NCI-H1436 treated with DMSO at 0.1 percent for 48 hours (cell line): ENCODE measurements at places on chromosomes 7 and 10.

DNA sequence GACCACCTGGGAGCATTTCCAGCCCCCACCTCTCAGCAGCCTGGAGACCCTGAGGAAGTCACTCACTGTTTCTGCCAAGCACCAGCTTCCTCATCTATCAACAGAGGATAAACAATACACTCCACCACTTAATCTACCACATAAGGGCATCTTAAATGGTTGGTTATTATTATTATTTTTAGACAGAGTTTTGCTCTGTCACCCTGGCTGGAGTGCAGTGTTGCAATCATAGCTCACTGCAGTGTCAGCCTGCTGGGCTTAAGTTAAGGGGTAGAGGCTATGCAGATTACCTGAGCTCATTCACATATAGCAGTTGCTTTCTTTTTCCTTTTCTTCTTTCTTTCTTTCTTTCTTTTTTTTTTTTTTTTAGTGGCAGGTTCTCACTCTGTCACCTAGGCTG is 59.5 kb upstream of the ELN start:
- no peak for DNase-seq

GRCh38 chr7:141483044-141483443 is 68.2 kb upstream of the AGK start:
- DNase-seq: no peak

DNA sequence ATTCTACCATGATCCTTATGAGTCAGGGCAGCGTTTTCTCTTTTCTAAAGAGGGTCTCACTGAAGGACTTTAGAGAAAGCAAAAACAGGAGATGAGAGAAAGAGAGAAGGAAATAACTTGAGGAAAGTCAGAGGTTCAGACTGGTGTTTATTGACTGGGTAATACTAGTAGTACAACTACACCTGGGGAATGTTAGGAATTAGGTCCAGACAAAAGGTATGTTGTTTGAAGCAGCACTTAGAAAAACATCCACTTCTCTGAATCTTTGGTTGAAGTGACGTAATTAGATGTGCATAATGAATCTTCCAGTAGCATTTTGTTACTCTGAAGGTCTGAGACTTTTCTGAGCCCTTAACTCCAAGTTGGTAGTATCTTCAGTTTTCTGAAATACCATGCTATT is 380.3 kb upstream of the LRGUK start:
- no peak for DNase-seq

- DNase-seq: no peak
Measured at GRCh38 chr10:71244431-71245419, 32.4 kb downstream of the UNC5B start.

DNA sequence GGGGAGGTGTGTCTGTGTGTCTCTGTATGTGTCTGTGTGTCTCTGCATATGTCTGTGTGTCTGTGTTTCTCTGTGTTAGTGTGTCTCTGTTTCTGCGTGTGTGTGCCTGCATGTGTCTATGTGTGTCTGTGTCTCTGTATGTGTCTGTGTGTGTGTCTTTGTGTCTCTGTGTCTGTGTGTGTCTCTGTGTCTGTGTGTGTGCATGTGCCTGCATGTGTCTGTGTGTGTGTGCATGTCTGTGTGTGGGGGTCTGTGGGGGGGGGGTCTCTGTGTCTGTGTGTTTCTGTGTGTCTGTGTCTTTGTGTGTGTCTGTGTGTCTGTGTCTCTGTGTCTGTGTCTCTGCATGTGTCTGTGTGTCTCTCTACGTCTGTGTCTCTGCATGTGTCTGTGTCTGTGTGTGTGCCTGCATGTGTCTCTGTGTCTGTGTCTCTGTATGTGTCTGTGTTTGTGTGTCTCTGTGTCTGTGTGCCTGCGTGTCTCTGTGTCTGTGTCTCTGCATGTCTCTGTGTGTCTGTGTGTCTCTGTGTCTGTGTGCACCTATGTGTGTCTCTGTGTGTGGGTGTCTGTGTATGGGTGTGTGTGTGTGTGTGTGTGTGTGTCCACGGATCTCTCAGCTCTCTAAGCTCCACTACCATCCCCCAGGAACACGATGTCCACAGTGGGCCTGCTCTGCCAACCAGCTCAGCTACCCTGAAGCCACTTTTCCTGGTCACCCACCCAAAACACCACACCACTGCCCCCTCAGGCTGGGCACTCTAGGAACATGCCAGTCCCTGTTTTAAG is 41.7 kb downstream of the RASGEF1A start:
- no peak for DNase-seq

DNA sequence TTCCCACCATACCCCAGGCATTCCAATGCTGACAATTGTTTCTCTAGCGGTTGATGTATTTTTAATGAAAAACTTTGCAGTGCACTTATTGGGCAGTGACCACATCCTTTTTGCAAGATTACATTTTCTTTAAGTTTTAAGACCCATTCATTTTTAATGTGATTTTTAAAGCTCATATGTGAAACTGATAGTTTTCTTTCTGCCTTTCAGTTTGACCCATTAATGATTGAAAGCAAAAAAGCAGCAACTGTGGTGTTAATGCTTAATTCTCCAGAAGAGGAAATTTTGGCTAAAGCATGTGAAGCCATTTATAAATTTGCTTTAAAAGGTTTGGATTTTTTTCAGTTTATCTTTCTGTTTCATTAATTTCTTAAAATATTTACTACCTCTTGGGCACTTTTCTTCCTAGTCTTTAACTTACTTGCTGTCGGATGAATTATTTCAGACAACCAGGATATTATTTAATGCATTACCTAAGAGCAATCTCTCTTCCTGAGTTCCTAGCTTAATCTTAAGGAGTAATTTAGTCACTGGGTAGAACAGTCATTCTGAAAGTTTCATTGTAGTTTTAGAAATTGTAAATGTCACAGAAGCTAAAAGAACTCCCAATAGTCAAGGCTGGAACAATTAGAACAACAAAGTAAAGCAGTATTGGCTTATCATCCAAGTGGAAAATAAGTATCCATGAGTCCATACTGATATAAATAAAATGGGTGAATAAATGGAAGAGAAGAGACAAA is 18.3 kb downstream of the ARMC3 start:
- no peak for DNase-seq

- no peak for DNase-seq
Measured at GRCh38 chr10:118106426-118106825, 59.7 kb upstream of the RAB11FIP2 start.

DNA sequence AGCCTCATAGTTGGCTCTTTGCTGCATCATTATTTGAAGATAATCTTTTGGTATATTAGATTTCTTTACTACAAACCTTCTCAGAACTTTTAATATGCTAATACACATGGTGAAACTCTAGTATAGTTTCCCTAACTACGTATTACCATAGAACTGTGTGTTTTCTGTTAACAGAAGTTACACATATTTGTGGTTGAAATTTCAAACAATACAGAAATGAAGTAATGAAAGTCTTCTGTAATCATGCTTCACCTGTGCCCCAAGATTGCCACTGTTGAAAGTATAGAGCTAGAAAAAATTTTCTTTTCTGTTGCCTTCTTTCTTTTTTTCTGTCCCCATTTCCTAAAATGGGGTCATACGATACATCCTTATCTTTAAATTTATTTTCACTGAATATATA is 9.1 kb downstream of the BMPR1A start:
- no peak for DNase-seq

DNA sequence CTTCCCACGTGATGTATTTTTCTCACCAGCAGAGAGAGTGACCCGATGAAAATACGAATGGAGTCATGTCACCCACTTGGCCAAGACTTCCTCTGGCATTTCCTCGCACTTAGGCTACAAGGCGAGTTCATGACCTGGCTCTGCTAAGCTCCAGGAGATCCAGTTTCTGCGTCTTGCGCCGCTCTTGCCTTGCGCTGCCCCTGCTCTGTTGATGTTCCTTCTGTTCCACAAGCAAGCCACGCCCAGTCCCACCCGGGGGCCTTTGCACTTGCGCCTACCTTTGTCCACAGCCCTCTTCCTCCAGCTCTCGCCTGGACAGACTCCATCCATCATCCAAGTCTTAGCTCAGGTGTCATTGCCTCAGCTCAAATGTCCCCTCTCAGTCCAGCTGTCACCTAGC is 116.3 kb upstream of the SHH start:
- DNase-seq: no peak
